ENCODE measurements at places on chromosomes 3 and 15. TPM values are rescaled to one million over a fixed set of nuclear protein-coding genes. Genes with fewer than 3 reads are reported as not detected.

Gene GPR160
- 3.7 TPM for total RNA-seq

Gene PDCD6IP
- 158 TPM for total RNA-seq

Gene TRPM1
- not detected for total RNA-seq

Gene DLEC1
- total RNA-seq: 0.99 TPM

Gene EPHA6
- total RNA-seq: not detected

Gene C3orf22
- total RNA-seq: not detected

Gene ROBO1
- 2.1 TPM for total RNA-seq

Gene RPUSD3
- 80.4 TPM for total RNA-seq
